ENCODE measurements at places on chromosomes 11 and 22.

DNA sequence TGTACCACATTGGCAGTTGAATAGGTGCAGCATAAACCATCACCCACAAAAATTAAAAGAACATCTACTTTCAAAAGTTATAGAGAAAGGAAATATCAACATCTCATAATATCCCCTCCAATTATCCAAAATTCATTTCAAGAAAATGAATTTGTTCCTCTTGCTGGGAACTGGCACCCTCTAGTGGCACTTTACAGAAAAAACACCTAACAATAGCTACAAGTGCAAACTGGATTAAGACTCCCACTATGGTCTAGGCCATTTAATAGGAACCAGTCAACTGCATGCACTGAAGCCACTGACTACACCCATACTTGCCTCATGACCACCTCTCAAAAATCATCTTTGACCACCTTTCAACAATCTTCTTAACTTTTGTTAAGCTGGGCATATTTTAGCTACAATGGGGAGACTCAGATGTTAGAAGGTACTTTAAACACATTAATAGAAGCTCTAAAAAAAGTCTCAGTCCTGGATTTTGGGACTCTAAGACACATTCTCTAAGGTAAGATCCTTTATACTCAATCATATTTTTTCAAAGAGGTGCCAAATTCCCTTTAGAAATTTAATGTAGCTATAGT lies 17.3 kb downstream of the TRAF6 start:
- DNase-seq, result no peak

DNA sequence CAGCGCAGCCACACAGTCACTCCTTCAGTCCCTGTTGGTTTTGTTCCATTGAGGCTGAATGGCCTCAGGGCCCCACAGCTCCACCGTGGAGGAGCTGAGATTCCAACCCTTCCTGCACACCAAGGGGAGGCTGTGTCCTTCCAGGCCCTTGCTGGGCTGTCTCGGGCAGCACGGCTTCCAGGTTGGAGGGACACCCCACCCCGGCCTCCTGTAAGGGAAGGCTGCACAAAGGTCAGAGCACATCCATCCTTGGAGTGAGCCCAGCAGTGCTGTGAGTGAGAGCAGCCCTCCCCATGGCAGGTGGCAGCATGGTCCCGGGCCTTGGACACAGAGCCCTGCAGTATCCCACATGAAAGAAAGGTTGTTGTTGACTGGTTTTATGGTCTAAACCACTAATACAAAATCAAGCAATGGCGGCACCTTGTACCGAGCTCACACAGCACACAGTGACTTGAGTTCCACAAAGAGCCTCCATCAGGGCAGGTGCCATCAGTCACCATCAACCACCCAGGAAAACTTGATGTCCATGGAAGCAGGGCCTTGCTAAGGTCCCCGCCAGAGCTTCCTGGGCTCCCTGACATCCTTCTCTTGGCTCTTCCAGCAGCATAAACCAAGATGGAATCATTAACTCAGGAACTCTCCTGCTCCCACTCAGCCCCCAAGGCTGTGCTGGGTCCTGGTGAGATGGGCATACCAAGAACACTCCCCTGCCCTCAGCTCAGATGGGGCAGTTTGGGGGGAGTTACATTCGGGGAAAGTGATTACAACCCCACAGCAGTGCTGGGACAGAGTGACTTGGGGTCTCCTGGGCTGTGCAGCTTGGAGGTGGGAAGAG lies 1500.4 kb downstream of the TBC1D22A start:
- no peak for DNase-seq

DNA sequence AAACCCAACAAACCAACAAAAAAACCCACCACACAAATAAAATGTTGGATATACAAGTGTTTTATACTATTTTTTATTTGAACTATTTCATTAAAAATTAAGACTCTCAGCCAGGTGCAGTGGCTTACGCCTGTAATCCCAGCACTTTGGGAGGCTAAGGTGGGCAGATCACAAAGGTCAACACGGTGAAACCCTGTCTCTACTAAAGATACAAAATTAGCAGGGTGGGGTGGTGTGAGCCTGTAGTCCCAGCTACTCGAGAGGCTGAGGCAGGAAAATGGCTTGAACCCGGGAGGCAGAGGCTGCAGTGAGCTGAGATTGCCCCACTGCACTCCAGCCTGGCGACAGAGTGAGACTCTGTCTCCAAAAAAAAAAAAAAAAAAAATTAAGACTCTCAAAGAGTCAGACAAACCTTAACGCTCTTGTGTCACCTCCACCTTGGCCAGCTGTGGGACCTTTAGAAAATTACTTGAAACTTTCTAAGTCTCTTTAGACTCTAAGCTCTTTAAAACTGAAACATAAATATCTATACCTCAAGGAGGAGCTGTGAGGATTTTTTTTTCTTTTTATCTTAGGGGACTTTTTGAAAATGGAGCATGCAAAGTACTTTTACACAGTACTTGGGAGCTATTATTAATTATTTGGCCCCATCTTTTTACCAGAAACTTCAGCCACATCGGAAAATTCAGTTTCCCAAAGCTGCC lies 68.4 kb upstream of the CLNS1A start:
- no peak for DNase-seq

DNA sequence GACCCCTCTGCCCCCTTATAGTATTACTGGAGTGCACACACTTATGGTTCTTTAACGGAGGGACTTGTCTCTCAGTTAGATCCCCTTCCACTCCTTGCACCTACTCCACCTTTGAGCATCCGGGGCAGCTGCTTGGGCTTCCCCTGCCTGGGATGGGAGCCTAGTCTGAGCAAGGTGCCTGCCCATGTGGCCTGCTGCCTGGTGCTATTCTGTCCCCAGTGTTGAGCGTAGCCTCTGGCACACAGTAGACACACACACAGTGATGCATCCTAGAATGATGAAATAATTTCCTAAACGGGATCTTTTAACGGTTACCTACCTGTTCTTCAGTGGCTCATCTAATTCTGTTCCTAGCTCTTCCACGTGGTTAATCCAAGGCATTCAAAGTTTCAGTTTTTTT lies 22.4 kb downstream of the PPFIA1 start:
- no peak for DNase-seq

- DNase-seq, result no peak
Measured at GRCh38 chr22:47797342-47797945, 1035.0 kb downstream of the TBC1D22A start.

DNA sequence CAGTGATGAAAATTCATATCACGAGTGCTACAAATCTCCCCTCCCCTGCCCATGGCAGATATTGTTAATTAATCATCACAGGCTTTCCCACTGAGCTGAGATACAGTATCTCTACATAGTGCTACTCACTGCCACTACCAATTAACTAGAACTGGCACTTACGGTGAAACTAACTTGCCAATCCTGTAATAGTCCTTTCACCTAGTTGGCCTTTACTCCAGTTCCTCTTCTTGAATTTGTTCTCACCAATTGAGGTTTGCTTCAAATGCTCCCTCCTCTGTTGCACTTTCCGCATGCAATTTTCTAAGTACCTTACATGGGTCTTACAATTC lies 11.9 kb upstream of the PRRG4 start:
- DNase-seq, result no peak

DNA sequence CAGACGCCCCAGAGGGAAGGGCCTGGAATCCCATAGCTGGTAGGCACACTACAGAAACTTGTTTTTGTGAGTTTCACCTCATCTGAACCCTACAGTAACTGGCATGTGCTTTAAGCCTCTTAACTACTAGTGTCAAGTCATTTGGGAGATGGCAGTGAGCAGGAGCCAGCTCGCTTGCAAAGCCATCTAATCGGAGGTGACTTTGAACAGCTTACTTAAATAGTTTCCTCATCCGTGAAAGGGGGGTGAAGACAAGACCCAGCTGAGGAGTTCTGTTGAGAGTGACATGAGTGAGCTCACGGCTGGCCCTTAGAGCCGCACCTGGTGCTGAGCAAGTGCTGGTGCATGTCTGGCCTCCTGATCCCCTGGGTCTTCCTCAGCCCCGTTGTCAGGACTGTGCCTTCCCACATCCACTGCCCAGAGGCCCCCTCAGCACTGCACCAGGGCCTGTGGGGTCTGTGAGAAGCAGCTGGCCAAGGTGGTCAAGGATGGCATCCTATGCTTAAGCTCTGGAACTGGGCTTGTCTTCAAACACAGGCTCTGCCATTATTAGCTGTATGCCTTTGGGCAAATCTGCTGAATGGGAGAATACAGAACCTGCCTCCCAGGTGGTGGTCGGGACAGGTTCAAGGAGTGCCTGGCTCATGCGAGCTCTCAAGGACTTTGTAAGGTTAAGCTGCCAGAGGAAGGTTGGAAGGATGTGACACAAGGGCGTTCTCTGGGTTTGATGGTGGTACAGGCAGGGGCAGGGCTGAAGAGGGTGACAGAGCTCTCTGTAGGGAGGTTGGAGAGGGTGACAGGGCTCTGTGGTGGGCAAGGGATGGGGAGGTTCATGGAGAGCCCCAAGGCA lies 27.3 kb downstream of the INCENP start:
- DNase-seq, result no peak

DNA sequence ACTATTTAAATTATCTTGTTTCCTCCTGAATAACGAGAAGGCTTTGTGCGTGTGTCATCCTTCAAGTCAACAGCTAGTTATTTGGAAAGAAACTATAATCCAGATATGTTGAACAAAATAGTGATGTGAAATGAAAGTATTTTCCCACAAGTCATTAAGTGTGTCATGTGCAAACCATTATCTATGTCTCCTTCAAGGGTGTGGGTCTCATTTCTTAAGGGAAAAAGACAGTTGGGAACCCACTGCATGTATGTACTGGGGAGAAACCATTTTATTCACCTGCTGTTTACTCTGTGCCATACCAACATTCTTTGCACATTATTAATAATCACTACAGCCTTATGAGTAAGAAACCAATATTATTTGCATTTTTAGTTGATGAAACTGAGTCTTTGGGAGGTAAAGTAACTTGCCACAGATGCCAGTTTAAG lies 145.3 kb upstream of the CTSC start:
- no peak for DNase-seq

Measured in body of pancreas (tissue), 4 donors.